ENCODE measurements at places on chromosomes 6 and 20. TPM values are rescaled to one million over a fixed set of nuclear protein-coding genes. Genes with fewer than 3 reads are reported as not detected.

Gene SMPDL3A
- 0.13 TPM for total RNA-seq

DNA sequence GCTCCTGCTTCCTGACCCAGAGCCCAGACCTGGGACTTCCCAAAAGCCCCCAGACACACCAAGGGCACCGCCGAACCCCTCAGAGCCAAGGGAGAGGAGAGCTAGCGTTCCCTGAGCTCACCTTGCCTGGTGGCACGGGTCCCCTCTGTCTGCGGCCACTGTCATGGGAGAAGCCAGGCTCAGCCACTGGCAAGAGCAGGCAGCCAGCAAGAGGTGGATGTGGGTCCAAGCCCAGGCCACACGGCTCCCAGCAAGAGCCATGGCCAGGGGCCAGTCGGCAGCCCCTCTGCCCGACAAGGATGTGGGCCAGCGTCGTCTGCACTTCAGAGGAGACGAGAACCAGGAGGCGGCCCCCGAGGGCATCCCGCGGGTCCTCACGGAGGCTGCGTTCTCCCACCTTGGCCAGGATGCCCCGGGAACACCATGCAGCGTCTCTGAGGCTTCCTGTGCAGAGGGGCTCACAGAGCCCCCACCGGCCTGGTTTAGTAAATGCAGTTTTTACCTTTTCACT is 2.2 kb upstream of the PPDPF start:
- DNase-seq, result no peak
- peaks cover 23% of the 10 kb centered on the region for H3K27me3 ChIP-seq
- H3K4me3 ChIP-seq, result no peak overlapping the region
- H3K27ac ChIP-seq, result no peak overlapping the region
- H3K36me3 ChIP-seq, result peaks cover 19% of the 10 kb centered on the region

GRCh38 chr6:65979120-65979519 is 272.1 kb upstream of the EYS start:
- H3K36me3 ChIP-seq, result no peaks in the 10 kb centered on the region
- H3K4me3 ChIP-seq, result no peak overlapping the region
- H3K27me3 ChIP-seq, result no peaks in the 10 kb centered on the region

- H3K36me3 ChIP-seq, result no peaks in the 10 kb centered on the region
- DNase-seq, result no peak
- no peaks in the 10 kb centered on the region for H3K4me1 ChIP-seq
- peaks cover 3% of the 10 kb centered on the region for H3K27me3 ChIP-seq
- H3K27ac ChIP-seq, result no peak overlapping the region
- no peak overlapping the region for H3K4me3 ChIP-seq
Observed at GRCh38 chr6:39516471-39516870, 194.0 kb upstream of the KCNK16 start.

- no peak for DNase-seq
- no peaks in the 10 kb centered on the region for H3K27me3 ChIP-seq
- H3K4me3 ChIP-seq, result no peak overlapping the region
- H3K27ac ChIP-seq, result no peak overlapping the region
- peaks cover 3% of the 10 kb centered on the region for H3K4me1 ChIP-seq
Observed at GRCh38 chr6:157595768-157596167, 214.8 kb downstream of the ZDHHC14 start.

DNA sequence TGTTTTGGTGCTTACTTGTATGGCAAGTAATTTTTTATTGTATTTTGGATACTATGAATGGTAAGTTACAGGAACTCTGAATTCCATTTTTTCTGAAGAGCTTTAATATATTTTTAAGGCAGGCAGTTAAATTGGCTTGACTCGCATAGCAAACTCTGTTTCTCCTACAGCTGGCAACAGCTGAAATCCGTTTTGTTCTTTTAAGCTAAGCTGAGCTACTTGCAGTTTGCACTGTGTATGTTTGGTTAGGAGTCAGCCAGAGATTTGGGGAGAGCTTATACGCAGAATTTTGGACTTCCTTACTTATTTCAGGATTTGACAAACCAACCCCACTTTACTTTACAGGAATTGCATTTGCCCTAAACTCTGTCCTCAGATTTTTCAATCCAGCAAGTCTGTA is 179.1 kb downstream of the COL19A1 start:
- no peak overlapping the region for H3K27ac ChIP-seq
- no peak for DNase-seq
- H3K36me3 ChIP-seq, result no peaks in the 10 kb centered on the region
- no peaks in the 10 kb centered on the region for H3K4me1 ChIP-seq
- no peak overlapping the region for H3K4me3 ChIP-seq

GRCh38 chr6:7106752-7107577 is 796 bp upstream of the RREB1 start:
- H3K4me1 ChIP-seq, result peaks cover 33% of the 10 kb centered on the region
- H3K27me3 ChIP-seq, result no peaks in the 10 kb centered on the region
- peaks cover 8% of the 10 kb centered on the region for H3K36me3 ChIP-seq
- DNase-seq, result peak; percentile 67
- peak overlapping the region; percentile 77 for H3K27ac ChIP-seq
